ENCODE measurements at places on chromosomes 4 and X. TPM values are rescaled to one million over a fixed set of nuclear protein-coding genes. Genes with fewer than 3 reads are reported as not detected.

Gene ZFP92
- total RNA-seq = 0.08 TPM

Gene TMEM255A
- not detected for total RNA-seq

Gene XPNPEP2
- total RNA-seq = not detected

Gene PDLIM3
- total RNA-seq = 16.3 TPM

Gene GYPB
- not detected for total RNA-seq

Gene MGARP
- not detected for total RNA-seq

Gene CT45A3
- total RNA-seq = 0.24 TPM

Gene AFF1
- total RNA-seq = 13.5 TPM

Gene GABRE
- total RNA-seq = 3.7 TPM
